ENCODE measurements at places on chromosomes 4 and X. TPM values are rescaled to one million over a fixed set of nuclear protein-coding genes. Genes with fewer than 3 reads are reported as not detected.

TBC1D9 gene
- total RNA-seq = 0.02 TPM

MAGEA2 gene
- total RNA-seq = not detected

REELD1 gene
- total RNA-seq = 0.12 TPM

ARSJ gene
- total RNA-seq = not detected

RRAGB gene
- 9.3 TPM for total RNA-seq

CC2D2A gene
- not detected for total RNA-seq

SUPT20HL2 gene
- not detected for total RNA-seq

ARX gene
- total RNA-seq = not detected

PWWP3B gene
- not detected for total RNA-seq

VCX gene
- not detected for total RNA-seq

HSD17B13 gene
- 0.22 TPM for total RNA-seq

CCDC149 gene
- total RNA-seq = not detected

TBX22 gene
- total RNA-seq = not detected

MAGED4 gene
- total RNA-seq = not detected

OTOP1 gene
- not detected for total RNA-seq

PLAC1 gene
- total RNA-seq = not detected

PAGE1 gene
- not detected for total RNA-seq

NAP1L5 gene
- total RNA-seq = 4.1 TPM

RPS6KA3 gene
- 82.9 TPM for total RNA-seq

P2RY4 gene
- total RNA-seq = 0.34 TPM

P2RY8 gene
- total RNA-seq = 120 TPM

PDE5A gene
- 0.49 TPM for total RNA-seq

RNF175 gene
- not detected for total RNA-seq

OCRL gene
- 2.6 TPM for total RNA-seq

FAM47E gene
- not detected for total RNA-seq

SOD3 gene
- not detected for total RNA-seq

GAGE12F gene
- total RNA-seq = not detected

F9 gene
- total RNA-seq = not detected

SMPX gene
- total RNA-seq = not detected
